ENCODE measurements at places on chromosomes 6 and 20.

DNA sequence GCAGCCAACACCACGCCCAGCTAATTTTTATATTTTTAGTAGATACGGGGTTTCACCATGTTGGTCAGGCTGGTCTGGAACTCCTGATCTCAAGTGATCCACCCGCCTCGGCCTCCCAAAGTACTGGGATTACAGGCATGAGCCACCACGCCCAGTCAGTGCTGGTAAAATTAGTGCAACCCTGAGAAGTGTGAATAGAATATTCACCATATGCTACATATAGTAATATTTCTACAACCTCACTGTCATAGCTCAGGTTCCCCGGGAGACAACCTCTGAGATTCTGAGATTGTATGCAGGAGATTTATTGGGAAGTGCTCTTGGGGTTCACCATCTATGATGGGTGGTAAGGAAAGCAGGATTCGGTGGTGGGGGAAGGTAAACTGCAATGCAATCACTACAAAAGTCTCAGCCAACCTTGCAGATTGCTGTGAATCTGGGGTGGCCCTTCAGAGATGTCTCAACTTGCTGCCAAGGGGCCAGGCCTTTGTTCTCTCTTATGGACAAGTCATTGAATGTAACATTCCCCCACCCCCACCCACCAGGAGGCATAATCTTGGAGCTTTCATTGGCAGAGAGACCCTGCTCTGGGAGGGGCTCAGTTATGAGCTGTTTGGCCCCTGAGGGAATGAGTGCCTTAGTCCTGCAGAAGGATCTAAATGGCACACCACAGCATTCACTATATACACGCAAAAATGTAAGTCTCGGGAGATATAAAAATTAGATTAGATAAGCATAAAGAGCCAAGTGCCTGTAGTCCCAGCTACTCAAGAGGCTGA is 34.0 kb upstream of the SEC63 start:
- no peak for DNase-seq

- DNase-seq: no peak
Measured at GRCh38 chr6:34538581-34538980, 17.5 kb downstream of the SPDEF start.

DNA sequence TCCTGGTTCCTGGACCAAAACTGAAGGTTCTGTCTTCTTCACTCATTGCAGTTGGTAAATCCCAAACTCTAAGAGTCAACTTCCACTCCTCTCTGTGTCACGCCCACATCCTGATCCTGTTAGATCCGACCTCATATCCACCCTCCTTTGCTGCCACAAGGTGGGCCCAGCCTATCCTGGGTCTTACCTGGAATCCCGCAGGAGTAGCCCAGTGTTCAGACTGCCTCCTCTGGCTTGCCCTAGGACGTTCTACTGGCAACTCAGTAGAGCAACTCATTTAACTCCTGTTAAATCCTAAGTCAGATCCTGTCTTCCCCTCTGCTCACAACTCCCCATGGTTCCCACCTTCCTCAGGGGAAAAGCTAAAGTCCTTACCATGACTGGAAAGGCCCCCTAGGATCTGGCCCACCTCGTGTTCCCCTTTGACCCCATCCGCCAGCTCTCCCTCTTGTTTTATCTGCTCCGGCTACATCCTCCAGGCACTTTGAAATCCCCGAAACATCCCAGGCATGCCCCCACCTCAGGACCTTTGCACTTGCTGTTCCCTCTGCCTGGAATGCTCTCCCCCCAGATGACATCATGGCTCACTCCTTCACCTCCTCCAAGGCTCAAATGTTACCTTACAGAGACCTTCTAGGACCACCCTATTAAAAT is 43.9 kb downstream of the TFEB start:
- no peak for DNase-seq

GRCh38 chr20:53399592-53400335 is 193.9 kb downstream of the ZNF217 start:
- DNase-seq: no peak

DNA sequence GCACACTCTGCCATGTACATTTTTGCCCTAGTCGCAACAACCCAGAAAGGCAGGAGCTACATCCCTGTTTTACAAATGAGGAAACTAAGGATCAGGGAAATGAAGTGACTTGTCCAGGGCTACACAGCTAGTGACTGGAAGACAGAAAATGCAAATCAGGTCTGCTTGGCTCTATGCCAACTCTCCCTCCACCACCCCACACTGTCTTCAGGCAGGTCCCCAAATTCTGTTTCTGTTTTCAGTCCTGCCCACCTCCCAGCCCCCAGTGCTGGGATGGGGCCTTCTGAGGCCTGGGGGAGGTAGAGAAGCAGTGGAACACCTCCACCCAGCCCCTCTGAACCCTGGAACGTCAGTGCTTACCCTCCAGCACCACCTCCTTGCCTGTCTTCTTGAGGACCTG is 5.1 kb downstream of the SNTA1 start:
- no peak for DNase-seq

- no peak for DNase-seq
Measured at GRCh38 chr20:61303675-61304074, 51.6 kb downstream of the CDH4 start.
